CD4-positive, alpha-beta T cell (primary cell): ENCODE measurements at places on chromosomes 4 and X. TPM values are rescaled to one million over a fixed set of nuclear protein-coding genes. Genes with fewer than 3 reads are reported as not detected.

PKD2 gene
- 4.1 TPM for total RNA-seq

RASSF6 gene
- 0.28 TPM for total RNA-seq

LRBA gene
- 55.0 TPM for total RNA-seq

PPEF1 gene
- not detected for total RNA-seq

ARHGAP6 gene
- total RNA-seq = not detected

CNKSR2 gene
- 14.4 TPM for total RNA-seq
